ENCODE measurements at places on chromosomes 7 and 10.

GRCh38 chr7:73871163-73872011 is 10.4 kb downstream of the TMEM270 start:
- DNase-seq = no peak

DNA sequence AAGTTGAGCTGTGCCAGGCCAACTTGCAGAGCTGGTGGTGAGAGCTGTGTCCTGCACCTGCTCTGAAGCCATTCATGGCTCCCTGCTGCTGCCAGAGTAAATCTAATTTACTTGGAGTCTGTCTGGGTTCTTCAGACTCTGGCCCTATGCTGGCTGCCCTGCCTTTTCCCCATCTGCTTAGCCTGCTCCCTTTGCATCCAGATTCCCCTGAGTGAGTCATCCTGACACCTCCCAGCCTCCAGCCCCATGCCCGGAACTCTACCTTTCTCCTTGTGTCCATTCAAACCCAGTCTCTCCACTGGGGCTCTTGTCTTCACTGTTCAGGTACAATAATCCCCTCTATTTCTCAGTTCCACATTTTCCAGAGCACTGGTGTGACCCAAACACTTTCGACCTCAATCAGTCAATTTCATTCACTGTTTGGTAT is 434.4 kb upstream of the ZMIZ1 start:
- DNase-seq = no peak

DNA sequence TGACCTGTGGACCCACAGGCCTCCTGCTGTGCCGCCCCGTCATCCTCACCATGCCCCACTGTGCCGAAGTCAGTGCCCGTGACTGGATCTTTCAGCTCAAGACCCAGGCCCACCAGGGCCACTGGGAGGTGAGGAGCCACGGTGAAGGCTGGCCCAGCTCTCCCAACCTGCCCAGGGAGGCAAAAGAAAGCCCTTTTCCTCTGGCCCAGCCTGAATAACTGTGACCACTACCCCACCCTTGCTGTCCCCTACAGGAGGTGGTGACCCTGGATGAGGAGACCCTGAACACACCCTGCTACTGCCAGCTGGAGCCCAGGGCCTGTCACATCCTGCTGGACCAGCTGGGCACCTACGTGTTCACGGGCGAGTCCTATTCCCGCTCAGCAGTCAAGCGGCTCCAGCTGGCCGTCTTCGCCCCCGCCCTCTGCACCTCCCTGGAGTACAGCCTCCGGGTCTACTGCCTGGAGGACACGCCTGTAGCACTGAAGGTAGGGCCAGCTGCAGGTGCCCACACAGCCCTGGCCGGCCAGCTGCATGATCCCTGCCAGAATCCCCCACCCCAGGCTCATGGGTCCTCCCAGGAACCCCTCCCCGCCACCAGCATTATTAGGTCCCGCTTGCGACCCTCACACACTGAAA is 25.5 kb upstream of the SLC29A3 start:
- DNase-seq = no peak

DNA sequence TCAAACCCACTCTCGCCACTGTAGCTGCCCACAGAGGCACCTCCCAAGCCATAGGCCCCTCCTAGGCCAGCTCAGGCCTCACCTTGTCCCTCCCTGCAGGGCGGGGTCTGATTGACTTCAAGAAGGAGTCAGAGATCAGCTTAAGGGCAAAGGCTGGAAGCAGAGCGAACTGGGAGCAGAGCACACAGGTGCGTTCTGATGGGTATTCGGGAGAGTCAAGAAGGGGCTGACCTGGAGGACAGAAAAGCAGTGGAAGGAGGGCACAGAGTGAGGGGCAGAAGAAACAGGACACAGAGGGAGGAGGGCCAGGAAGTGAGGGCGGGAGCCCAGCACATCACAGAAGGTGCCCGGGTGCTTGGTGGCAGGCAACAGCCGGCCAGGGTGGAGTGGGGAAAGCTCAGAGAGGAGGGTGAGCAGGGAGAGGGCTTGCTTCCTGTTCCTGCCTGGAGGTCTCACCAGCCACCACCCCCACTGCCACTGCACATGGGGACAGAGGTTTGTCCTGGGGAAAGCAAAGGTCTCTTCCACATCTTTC is at the start of gene AOC1:
Gene AOC1 (plus strand): TSS at position 147 of the 535 bp plus-strand sequence. CDS start 3,954 bp downstream, outside the sequence.
- DNase-seq = no peak

DNA sequence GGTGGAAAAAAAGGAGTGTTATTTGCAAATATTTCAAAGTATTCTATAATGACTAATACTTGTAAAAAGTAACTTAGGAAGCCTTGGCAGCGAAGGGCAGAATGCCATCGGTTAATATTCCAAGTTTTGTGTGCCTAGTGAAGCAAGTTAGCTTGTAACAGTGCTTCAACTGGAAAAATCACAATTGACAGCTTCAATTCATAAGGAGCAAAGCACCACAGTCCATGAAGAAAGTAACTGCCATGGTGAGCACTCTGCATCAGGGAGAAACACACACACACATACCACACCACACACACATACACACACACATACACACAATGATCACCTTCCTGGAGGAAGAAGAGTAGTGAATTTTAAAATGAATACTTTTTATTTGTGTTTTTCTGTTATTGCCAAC is 298.3 kb downstream of the CNTNAP2 start:
- no peak for DNase-seq

DNA sequence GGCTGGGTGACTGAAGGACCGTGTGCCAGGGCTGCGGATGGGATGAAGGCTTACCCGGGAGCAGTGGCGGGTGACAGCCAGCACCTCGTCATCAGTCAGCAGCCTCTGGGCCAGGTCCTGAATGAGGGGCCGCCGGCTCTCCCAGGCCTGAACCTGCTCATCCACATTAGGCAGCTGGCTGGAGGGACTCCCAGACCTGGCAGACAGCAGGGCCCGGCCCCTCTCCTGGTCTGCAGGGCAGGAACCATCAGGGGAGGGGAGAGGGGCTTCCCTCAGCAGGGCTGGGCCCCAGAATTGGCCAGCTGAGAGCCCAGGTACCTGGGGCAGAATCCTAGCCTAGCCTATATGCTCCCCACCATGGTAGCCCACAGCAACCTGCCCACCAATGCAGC is 15.4 kb downstream of the PDZD7 start:
- DNase-seq = no peak

DNA sequence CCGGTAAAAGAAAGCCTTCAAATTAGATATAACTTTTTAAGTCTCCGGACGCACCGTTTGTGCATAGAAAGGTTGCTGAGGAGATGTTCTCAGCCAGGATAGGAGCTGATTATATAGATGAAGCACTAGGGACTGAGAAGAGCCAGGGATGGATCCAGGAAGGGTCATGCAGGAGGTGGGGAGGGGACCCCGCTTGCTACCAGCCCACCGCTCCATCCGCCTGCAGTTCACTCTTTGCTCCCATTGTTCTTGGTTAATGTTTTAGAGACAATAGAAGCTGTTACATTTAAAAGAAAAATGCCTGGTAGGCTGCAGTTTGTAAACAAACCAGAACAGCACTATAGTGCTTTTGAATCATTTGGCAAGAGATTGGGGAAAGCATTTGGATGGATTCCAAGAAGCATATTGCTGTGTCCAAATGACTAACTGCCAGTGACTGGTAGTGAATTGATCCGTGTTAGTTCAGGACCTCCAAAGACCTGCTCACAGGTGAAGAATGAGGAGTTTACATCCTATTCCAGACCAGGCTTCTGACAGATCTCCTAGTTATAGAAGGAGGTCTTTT is 175.9 kb upstream of the TAC1 start:
- DNase-seq = no peak

DNA sequence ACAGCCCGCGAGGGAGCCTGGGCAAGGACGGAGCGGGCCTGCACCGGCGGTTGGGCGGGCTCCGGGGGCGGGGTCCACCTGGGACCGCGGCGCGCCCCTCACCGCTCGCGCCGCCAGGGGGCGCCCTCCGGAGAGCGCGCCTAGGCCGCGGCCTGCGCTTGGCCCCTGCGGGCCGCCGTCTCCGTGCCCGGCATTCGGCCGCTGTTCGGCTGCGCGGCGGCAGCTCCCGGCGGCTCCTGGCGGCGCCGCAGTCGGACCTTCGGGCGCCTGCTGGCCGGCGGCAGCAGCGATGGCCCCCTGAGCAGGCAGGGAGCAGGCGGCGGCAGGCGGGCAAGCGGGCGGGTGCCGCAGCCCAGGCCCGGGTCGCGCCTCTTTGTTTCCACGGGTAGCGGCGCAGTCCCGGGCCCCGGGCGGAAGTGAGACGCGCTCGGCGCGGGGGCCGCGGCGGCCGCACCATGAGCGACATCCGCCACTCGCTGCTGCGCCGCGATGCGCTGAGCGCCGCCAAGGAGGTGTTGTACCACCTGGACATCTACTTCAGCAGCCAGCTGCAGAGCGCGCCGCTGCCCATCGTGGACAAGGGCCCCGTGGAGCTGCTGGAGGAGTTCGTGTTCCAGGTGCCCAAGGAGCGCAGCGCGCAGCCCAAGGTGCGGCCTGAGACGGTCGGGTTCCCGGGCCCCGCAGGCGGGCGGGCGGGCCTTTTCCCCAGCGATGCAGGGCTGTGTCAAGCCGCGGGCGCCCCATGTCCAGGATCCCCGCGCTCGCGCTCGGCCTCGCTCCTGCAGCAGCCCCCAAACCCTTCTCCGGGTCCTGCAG is at the start of gene INTS15:
Gene INTS15 (plus strand): TSS at position 193 of the 816 bp plus-strand sequence. CDS start 263 bp downstream, at position 456.
- DNase-seq = peak; percentile 62

- no peak for DNase-seq
Observed at GRCh38 chr7:149879766-149880637, 6.2 kb downstream of the ATP6V0E2 start.

- DNase-seq = no peak
Observed at GRCh38 chr7:107857541-107857912, 33.5 kb upstream of the DLD start.

DNA sequence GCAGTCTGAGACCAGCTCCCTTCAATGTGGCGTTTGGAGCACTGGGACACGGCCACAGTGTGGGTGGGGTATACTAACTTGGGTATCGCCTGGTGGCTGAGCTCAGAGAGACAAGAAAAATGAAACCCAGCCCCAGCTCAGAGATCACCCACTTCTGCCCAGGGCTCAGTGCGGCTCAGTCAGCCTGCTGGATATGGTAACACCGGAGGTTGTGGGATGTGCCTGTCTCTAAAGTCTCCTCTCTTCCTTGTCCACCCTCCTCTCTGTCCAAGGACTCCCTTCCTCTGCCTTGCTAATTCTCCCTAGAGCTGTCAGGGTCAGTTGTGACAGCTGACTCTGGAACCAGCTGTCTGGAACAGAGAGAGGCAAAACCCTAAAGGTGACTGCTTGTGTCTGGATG is 149.1 kb downstream of the PTPN20 start:
- no peak for DNase-seq

- no peak for DNase-seq
Observed at GRCh38 chr10:99532687-99533495, at the start of gene NKX2-3. Gene NKX2-3, plus strand, starts transcription at chr10:99532942. Its CDS starts 190 bp downstream, at chr10:99533132.

DNA sequence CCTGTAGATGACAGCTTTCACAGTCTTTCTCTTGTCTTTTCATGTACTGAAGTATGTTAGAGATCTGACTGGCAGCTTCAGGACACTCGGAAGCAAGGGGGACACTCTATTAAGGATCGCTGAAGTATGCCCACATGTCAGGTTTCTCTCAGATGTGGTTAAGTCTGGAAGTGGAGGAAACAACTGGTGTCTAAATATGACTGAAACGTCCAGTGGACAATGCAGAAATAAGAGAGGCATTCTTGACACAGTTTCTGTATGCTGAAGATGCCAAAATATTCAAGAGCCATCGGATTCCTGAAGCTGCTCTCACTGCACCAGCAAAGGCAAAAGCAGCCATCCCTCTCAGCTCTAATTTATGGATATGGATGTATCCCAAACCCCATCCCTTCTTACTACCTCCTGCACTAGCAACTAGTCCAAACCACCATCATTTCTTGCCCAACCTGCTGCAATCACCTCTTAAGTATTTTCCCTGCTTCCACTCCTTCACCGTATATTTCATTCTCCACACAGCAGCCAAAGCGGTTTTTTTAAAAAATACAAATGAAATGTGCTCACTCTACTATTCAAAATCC is 113.4 kb downstream of the REEP3 start:
- no peak for DNase-seq

DNA sequence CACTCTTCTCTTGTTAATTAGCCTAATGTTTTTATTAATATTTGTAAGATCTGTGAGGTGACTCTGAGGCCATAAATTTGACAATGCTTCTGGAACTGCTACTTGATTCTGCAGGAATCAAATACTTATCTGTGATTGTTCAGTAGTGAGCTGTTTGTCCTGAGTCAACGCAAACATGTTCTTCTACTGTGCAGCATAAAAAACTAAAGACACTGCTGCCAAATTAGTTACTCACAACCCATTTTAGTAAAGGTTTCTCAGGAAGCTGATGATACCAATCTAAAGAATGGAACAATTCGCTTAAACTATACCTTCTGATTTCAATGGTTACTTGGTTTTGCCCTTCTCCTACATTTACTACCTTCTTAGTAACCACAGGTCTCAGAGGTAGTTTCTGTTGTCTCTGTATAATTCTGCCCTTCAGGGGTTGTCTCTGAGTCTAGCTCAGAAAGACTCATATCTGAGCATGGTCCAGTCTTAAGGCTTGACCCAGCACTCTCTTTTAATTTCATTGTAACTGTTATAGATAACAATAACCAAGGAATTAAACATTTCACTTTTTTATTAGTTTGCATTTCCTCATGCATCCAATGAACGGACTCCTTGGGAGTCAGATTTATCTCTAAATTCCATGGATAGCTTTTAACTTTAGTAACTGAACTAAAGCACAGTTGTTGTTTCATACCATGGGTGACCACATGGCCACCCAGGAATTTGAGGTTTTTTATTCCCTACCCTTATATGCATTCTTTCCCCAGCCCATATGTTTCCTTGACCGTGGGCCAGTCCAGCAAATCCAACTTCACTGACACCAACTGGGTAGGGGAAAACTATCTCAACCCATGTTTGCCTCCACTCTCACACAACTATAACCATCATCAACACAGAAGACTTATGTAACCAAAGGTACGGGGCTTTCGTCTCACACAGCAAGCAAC is 309.5 kb upstream of the TEX47 start:
- DNase-seq = no peak

- no peak for DNase-seq
Observed at GRCh38 chr10:6953271-6953801, 373.3 kb upstream of the PRKCQ start.

- DNase-seq = no peak
Observed at GRCh38 chr10:53102424-53102823, 329.8 kb upstream of the MBL2 start.

GRCh38 chr7:20241194-20241910 is 24.2 kb upstream of the MACC1 start:
- DNase-seq = no peak

- DNase-seq = no peak
Observed at GRCh38 chr10:72525277-72525676, 100.6 kb downstream of the MICU1 start.

- no peak for DNase-seq
Observed at GRCh38 chr10:60192946-60193345, 196.7 kb downstream of the ANK3 start.

DNA sequence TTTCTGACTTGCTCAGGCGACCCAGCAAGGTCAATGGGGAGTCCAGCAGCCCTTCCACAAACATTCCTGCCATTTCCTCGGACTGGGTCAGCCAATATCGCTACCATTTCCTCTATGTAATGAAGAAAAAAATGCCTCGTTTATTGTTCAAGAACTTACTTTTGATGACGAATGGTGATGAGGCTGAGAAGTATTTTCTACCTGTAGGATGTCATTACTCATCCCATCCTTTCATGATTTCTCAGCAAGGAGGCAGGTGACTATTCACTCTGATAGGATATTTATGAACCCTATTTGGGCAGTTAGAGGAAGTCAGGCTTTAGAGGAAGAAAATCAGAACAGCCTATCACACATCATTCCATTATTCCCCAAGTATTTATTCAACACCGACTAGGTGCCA is 178.6 kb downstream of the FANK1 start:
- DNase-seq = no peak

GRCh38 chr7:36742911-36743775 is 18.8 kb upstream of the AOAH start:
- DNase-seq = no peak
